ENCODE measurements at places on chromosomes 3 and 15. TPM values are rescaled to one million over a fixed set of nuclear protein-coding genes. Genes with fewer than 3 reads are reported as not detected.

CHDH gene
- total RNA-seq, result 17.3 TPM

DNA sequence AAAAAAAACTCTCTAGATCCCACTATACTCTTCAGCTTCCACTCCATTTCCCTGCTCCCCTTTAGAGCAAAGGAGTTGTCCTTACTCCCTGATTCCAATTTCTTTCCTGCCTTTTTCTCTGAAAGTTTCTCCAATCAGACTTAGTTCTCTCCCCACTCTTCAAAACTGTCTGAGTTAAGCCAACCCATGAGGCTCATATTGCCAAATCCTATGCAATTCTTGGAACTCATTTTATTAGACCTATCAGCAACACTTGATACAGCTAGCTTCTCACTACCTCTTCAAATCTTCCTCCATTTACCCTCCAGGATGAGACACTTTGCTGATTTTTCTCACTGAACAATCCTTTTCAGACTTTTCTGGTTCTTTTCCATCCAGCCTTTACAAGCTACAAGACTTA lies 233.1 kb downstream of the THRB start:
- H3K36me3 ChIP-seq, result no peaks in the 10 kb centered on the region
- no peak overlapping the region for H3K27ac ChIP-seq
- DNase-seq, result no peak

DNA sequence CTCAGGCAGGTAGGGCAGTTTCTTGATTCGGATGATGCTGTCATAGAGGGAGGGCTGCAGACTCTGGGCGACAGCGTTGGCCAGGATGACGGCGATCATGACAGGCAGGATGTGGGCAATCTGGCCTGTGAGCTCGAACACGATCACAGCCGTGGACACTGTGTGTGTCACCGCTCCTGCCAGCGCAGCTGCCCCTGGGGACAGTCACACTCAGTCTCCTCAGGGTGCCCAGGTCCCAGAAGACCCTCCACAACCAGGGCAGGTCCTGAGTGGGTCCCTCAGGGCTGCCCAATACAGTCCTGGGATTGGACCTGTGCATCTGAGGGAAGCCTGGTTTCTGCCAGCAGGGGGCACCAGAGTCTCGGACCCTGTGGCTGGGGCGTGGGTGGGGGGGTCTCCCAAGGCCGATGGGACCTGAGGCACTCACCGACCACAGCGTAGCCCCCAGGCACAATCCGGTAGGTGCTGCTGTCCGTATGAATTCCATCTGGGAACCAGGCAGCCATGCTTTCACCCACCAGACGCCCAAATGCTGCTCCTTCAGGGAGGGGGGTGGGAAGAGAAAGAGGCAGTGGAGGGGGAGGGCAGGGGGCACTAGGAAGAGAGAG lies 7.2 kb downstream of the CLCN2 start:
- H3K4me1 ChIP-seq, result no peaks in the 10 kb centered on the region
- H3K27me3 ChIP-seq, result no peaks in the 10 kb centered on the region
- H3K27ac ChIP-seq, result no peak overlapping the region
- peaks cover 10% of the 10 kb centered on the region for H3K36me3 ChIP-seq
- H3K4me3 ChIP-seq, result no peak overlapping the region

GRCh38 chr3:169886671-169887070 lies 16.9 kb upstream of the LRRC31 start:
- H3K27ac ChIP-seq, result no peak overlapping the region
- no peak overlapping the region for H3K4me3 ChIP-seq
- H3K36me3 ChIP-seq, result no peaks in the 10 kb centered on the region
- H3K4me1 ChIP-seq, result no peaks in the 10 kb centered on the region
- DNase-seq, result peak; percentile 83

- no peaks in the 10 kb centered on the region for H3K4me1 ChIP-seq
- H3K27ac ChIP-seq, result no peak overlapping the region
- no peaks in the 10 kb centered on the region for H3K36me3 ChIP-seq
- H3K4me3 ChIP-seq, result no peak overlapping the region
- H3K27me3 ChIP-seq, result no peaks in the 10 kb centered on the region
Observed at GRCh38 chr15:37137221-37137620, 36.9 kb upstream of the MEIS2 start.

CCR9 gene
- not detected for total RNA-seq

MUC4 gene
- 7.9 TPM for total RNA-seq

MKRN2 gene
- 21.7 TPM for total RNA-seq

C3orf49 gene
- total RNA-seq, result not detected

DNA sequence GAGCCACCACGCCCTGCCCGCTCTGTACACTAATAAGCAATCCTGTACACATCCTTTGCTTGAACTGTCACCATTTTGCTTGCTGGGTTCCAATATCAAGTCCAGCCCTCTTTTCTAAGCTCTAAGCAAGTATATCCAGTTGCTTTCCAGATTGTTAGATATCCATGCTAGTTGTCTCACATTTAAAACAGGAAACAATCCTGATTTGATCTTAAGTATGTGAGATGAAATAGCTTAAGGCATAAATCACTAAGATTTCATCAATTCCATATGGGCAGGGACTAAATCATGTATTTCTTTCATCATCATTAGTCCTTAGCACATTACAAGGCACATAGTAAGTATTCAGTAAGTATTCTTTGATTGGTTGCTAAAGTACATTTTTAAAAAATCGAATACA lies 16.2 kb downstream of the ATP11B start:
- H3K27me3 ChIP-seq, result no peaks in the 10 kb centered on the region
- no peak for DNase-seq

GRCh38 chr3:38655708-38656300 lies 6.3 kb upstream of the SCN5A start:
- no peaks in the 10 kb centered on the region for H3K36me3 ChIP-seq
- H3K4me3 ChIP-seq, result no peak overlapping the region
- peaks cover 75% of the 10 kb centered on the region for H3K27me3 ChIP-seq
- H3K4me1 ChIP-seq, result peaks cover 3% of the 10 kb centered on the region
- H3K27ac ChIP-seq, result no peak overlapping the region

DNA sequence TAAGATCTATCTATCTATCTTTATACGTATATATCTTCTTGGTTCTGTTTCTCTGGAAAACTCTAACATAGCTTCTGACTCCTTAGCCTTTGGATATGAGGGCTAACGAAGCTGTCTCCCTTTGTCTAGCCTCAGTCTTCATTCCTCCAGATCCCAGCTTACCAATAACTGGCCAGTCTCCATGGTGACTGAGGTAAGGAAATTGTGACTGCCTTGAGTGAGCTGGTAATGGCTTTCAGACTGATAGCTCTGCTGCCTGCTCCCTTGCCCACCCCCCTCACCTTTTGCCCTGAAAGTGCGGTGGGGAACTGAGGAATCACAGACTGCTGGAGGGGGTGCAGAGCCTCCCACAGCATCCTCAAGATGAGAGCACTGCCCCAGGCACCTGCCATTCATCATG lies 65.8 kb upstream of the ABHD17C start:
- no peak overlapping the region for H3K27ac ChIP-seq
- no peak for DNase-seq
- peaks cover 5% of the 10 kb centered on the region for H3K4me1 ChIP-seq
- no peaks in the 10 kb centered on the region for H3K27me3 ChIP-seq
- no peak overlapping the region for H3K4me3 ChIP-seq

DNA sequence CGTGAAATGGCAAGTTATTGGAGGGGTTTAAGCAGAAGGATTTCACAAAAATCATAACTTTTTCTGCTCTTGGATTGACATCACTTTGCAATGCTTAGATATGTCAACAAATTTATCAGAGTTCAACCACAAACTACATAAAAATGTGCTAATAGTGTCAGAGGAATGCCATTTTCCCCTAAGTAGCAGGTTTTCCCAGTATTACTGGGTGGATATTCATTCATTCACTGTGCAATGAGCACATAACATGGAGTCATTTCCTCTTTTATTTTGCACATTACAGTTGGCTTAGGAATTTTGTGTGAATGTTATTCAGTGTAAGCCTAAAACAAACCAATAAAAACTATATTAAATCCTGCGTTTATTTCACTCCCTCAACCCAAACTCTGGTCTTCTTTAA lies 537.3 kb upstream of the MCTP2 start:
- DNase-seq, result no peak
- H3K4me1 ChIP-seq, result no peaks in the 10 kb centered on the region
- no peaks in the 10 kb centered on the region for H3K27me3 ChIP-seq
- no peak overlapping the region for H3K4me3 ChIP-seq
- no peaks in the 10 kb centered on the region for H3K36me3 ChIP-seq

DNA sequence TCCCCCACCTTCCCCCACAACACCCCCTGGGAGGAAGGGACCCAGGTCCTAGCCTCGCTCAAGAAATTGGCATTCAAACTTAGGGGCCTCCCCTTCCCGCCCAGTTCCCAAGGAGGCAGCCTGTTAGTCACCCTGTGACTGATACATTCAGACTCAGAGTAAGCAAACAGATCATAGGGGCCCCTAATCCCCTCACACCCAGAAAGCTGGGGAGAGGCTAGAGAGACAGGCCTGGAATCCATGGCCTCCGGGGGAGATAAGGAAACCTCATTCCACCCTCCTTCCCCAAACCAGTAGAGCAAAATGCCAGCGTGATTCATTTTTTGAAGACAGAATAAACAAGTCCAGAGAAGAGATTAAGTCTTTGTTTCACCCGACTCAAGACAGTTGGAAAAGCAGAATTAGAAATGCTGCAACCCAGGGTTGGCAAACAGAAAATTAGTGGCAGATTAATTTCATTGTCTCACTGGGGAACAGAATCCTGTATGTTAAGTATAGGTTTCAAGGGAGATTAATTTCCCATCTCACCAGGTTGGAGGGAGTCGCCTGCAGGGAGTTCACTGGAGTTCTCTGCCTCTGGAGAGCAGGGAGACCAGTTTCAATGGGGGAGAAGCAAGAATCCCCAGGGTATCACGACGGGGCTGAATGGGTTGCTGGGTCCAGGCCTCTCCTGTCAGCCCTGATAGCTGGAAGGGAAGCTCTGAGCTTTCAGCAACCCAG lies 268.3 kb downstream of the UACA start:
- H3K27ac ChIP-seq, result no peak overlapping the region
- no peaks in the 10 kb centered on the region for H3K27me3 ChIP-seq
- H3K4me3 ChIP-seq, result no peak overlapping the region
- no peak for DNase-seq

DNA sequence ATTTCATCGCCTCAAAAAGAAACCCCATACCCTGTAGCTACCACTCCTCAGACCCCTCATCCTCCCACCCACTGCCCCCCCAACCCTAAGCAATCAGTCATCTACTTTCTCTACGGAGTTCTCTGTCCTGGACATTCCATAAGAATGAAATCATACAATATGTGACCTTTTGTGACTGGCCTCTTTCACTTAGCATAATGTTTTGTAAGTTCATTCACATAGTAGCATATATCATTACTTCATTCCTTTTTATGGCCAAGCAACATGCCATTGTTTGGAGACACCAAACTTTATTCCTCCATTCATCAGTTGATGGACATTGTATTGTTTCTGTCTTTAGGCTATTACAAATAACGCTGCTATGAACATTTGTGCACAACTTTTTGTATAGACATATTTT lies 64.2 kb downstream of the TNIK start:
- no peaks in the 10 kb centered on the region for H3K36me3 ChIP-seq
- H3K4me1 ChIP-seq, result peaks cover 12% of the 10 kb centered on the region
- no peak overlapping the region for H3K4me3 ChIP-seq
- H3K27ac ChIP-seq, result no peak overlapping the region
- H3K27me3 ChIP-seq, result no peaks in the 10 kb centered on the region

CD200R1 gene
- total RNA-seq, result 1.5 TPM

DNA sequence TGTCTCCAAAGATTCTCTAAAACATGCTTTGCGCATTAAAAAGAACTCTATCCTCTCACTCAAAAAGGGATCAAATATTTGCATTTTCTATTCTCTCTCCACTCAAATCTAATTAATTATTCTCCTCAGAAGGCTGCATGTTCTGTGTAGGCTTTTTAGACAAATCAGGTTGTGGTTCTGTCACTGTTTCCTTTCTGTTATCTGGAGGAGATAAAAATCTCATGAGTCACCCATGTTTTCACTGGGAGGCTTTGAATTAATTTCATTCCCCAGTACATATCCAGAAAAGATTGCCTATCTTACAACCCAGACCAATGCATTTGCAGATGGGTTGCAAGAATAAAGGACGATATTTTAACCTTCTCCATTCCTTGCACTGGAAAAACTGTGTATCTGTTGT lies 446.5 kb downstream of the GRM7 start:
- no peaks in the 10 kb centered on the region for H3K36me3 ChIP-seq
- H3K4me3 ChIP-seq, result no peak overlapping the region
- peaks cover 24% of the 10 kb centered on the region for H3K4me1 ChIP-seq
- H3K27ac ChIP-seq, result no peak overlapping the region
- no peak for DNase-seq

- H3K27me3 ChIP-seq, result no peaks in the 10 kb centered on the region
- H3K27ac ChIP-seq, result no peak overlapping the region
- no peak overlapping the region for H3K4me3 ChIP-seq
- peaks cover 7% of the 10 kb centered on the region for H3K36me3 ChIP-seq
- no peaks in the 10 kb centered on the region for H3K4me1 ChIP-seq
Observed at GRCh38 chr3:141266186-141266585, 34.6 kb downstream of the PXYLP1 start.

CYP1A2 gene
- not detected for total RNA-seq

FBXL2 gene
- 8.1 TPM for total RNA-seq

- H3K36me3 ChIP-seq, result no peaks in the 10 kb centered on the region
- no peaks in the 10 kb centered on the region for H3K27me3 ChIP-seq
- H3K4me1 ChIP-seq, result no peaks in the 10 kb centered on the region
- no peak for DNase-seq
- H3K4me3 ChIP-seq, result no peak overlapping the region
- H3K27ac ChIP-seq, result no peak overlapping the region
Observed at GRCh38 chr15:99085413-99086326, 19.2 kb upstream of the SYNM start.

- no peaks in the 10 kb centered on the region for H3K27me3 ChIP-seq
- H3K36me3 ChIP-seq, result peaks cover 99% of the 10 kb centered on the region
- no peak for DNase-seq
- H3K27ac ChIP-seq, result no peak overlapping the region
- H3K4me1 ChIP-seq, result no peaks in the 10 kb centered on the region
- H3K4me3 ChIP-seq, result no peak overlapping the region
Observed at GRCh38 chr15:22903427-22903826, 65.0 kb downstream of the NIPA2 start.

CNTN3 gene
- total RNA-seq, result 1.9 TPM

MYZAP gene
- 41.3 TPM for total RNA-seq

DNA sequence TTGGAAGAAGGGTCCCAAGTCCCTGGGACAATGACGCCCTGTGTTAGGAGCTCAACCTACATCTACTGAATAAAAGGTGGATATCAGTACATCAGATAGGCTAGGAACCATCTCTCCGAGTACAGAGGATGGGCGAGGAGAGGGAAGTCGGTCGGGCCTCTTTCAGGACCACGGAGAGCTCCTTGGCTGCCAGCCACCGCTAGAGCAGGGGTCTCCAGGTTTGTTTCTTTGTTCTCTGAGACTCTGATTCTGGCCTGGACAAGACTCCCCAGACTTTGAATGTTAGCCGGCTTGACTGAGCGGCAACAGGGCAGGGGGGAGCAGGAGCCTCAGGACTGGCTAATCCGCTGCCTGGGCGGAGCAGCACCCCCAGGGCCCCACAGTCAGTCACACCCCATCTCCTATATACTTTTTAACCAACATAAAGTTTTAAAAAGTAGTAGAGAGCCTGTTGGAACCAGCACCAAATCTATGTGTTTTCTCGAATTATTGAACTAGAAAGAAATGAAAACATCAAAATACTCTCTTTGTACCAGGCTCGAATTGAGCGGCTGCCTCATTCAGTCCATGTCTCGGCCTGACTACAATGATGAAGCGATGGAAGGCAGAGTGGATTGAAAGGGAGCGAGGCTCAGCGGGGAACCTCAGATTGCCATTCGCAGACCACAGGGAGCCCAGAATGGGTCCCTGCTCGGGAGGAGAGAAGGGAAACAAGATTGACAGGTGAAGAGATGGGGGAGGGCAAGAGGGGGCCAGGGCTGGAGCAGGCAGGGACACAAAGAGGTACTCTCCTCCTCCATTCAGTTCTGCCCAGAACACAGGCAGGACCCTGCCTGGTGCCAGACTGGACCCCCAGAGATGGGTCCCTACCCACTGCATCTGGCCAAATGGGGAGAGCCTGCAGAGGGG lies 131.6 kb downstream of the TPRA1 start:
- peaks cover 40% of the 10 kb centered on the region for H3K27me3 ChIP-seq
- no peak for DNase-seq
- H3K4me3 ChIP-seq, result no peak overlapping the region
- H3K27ac ChIP-seq, result no peak overlapping the region

PAQR5 gene
- 30.6 TPM for total RNA-seq

RPUSD3 gene
- total RNA-seq, result 36.5 TPM
